Hematopoietic multipotent progenitor cell treated with erythropoietin and hydrocortisone succinate and interleukin-3 and kit ligand, for 8 days (in vitro differentiated cells): ENCODE measurements at places on chromosomes 5 and 9.

DNA sequence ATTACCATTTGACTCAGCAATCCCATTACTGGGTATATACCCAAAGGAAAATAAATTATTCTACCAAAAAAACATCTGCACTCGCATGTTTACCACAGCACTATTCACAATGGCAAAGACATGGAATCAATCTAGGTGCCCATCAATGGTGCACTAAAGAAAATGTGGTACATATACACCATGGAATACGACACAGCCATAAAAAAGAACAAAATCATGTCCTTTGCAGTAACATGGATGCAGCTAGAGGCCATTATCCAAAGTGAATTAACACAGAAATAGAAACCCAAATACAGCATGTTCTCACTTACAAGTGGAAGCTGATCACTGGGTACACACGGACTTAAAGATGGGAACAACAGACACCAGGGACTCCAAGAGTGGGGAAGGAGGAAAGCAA is 2.1 kb downstream of the CDC23 start:
- no peak for DNase-seq

DNA sequence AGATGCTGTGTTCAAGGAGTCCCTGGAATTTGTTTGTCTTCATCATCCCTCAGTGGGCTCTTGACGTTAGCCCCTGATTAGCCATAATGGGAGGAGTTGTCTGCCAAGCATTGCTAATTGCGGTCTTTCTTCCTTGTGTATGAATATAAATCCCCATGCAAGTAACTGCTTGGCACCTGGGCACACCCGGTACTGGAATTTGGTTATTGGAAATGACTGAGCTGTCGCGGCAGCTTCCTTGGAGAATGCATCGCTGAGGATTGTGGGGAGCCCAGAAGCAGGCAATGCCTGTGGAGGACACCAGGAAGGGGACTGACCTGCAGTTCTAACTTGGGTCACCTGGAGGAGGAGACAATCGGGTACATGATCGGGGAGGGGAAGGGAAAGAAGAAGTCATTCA is 53.3 kb upstream of the CTSL start:
- no peak for DNase-seq

GRCh38 chr5:943201-943917 is 50.7 kb downstream of the TRIP13 start:
- DNase-seq, result no peak

DNA sequence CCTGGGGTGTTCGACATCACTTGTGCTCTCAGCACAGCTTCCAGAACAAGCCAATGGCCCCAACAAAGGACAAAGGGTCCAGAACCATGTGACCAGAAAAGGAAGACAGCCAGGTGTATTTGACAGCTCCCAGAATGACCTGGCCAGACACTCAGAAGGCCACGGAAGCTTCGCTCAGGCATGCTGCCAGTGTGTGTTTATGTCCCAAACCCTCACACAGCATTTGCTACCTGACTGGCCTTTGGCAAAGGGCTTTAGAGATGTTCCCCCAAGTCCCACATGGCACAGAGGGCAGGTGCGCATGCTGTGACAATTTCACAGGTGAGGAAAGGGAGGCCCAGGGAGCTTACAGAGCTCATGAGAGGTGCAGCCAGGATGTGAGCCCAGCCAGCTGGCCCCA is 39.5 kb downstream of the MED10 start:
- no peak for DNase-seq

GRCh38 chr5:55575815-55576583 is 41.2 kb upstream of the PLPP1 start:
- peak; percentile 59 for DNase-seq

DNA sequence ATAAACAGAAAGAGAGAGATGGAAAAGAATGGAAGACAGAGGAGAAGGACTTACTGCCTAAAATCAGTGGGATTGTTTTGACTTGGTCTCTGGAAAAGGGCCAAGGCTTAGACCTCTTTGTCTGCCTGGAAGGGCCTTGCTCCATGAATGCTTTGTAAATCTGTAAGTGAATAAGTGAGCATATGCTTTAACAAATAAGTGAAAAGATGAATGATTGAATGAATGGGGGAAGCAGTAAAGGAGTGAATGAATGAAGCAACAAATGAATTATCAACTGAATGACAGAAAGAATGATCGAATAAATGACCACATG is 5.5 kb downstream of the KCNIP1 start:
- no peak for DNase-seq

DNA sequence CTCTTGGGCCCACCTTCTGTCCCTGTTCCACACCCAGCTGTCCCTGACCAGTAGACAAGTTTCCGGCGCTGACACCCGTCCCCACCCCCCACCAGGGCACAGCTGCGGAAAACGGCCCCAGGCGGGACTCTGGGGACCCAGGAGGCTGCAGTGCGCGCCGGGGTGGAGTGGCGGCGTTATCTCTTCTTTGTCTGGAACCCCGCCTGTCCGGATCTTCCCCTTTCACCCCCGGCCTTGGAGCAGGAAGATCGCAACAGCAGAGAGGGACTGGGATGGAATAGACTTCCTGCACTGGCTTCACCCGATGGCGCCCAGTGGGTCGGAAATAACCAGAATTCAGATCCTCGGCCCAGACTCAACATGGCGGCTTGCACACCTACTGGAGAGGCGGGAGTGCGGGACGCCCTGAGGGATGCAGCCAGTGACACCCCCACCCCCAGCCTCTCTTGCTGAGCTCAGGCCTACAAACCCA is 4.7 kb downstream of the PAX5 start:
- no peak for DNase-seq

GRCh38 chr5:128378632-128379031 is 159.4 kb downstream of the FBN2 start:
- DNase-seq, result no peak

- DNase-seq, result no peak
Observed at GRCh38 chr5:129972465-129973141, 68.3 kb downstream of the CHSY3 start.

DNA sequence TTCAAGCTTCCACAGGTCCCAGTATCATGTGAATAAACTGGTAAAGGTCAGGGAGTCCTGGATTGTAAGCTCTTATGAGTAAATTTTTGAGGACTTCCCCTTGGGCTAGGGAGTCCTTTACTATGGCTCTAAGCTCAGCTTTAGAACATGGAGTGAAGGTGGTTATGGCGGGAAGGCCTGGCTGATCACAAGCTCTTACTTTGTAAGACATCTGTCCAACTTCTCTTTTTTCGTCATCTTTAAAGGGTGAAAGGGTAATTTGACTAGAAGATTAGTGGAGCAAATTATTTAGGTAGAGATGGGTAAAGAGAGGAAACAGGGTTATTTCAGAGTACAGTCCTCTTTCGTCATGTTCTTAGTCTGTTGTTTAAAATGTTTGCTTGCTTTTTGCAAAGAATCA is 155.4 kb downstream of the AOPEP start:
- DNase-seq, result no peak

GRCh38 chr5:125408448-125409233 is 662.2 kb upstream of the ZNF608 start:
- no peak for DNase-seq

GRCh38 chr9:126222363-126222834 is 104.2 kb upstream of the MVB12B start:
- no peak for DNase-seq

GRCh38 chr9:27078685-27079084 is 30.3 kb upstream of the TEK start:
- no peak for DNase-seq

- DNase-seq, result no peak
Observed at GRCh38 chr5:141649056-141649688, 2.0 kb downstream of the FCHSD1 start.

DNA sequence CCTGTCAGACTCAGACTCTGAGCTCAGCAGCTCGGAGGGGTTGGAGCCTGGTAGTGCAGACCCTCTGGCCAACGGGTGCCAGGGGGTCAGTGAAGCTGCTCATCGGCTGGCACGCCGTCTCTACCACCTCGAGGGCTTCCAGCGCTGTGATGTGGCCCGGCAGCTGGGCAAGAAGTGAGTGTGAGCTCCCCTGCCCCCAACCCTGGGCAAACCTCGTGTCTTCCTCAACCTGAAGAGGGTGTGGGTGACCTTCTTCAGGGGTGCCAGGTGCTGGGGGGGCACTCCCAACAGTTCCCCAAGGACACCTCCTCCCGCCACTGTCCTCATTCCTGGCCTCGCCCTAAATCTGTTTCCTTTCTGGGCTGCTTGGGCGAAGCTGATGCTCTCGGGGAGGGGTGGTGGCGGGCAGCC is 18.6 kb downstream of the PSD2 start:
- no peak for DNase-seq

DNA sequence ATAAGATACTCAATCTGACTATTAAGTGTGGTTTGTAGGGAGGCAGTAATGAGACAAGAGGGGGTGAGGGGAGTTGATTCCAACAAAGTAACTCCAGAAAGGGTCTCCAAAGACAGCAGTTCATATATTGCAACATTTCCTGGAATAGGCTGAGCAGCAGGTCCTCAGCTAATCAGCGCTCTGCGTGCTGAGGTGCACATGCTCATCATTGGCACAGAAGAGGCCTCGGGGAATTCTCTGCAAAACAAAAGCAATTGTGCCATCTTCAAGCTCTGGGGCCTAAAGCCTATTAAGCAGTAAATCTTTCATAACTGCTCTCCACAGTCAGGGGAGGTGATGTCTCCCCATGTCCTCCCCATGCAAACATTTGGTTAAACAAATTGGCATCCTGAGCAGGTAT is 357.3 kb downstream of the SPOCK1 start:
- DNase-seq, result no peak

- peak; percentile 46 for DNase-seq
Observed at GRCh38 chr9:124062172-124062571, 50.6 kb downstream of the LHX2 start.

GRCh38 chr5:151703227-151703626 is 16.5 kb upstream of the SPARC start:
- no peak for DNase-seq

GRCh38 chr9:93245437-93245970 is 61.6 kb downstream of the WNK2 start:
- no peak for DNase-seq

DNA sequence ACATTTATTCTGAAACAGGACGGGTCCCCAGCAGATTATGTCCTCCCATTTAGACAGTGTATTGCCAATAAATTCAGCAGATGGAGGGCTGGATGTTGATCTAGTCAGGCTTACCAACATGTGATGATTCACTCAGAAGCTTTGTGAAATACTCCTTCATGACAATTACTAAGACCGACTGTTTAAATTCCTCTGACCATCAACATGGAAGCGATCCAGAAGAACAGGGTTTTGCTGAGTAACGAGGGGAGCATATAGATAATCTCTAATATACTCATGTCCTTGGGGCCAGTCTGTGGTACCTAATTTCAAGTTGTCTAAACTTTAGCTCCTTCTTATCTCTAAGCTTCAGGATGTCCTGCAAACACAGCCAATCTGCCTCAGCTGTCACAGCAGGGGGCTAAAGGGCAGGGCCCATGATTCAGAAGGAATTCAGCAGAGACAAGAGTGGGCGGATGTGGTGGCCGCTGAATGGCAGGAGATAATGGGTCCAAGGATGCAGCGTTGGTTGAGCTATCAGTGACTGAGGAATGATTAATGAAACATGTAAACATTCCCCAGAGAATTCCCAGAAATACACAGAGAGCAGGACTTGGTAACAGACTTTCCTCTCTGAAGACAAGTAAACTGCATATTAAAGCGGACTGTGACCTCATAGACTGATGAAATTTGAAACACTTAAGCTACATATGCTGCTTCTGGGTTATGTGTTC is 109.4 kb downstream of the ANKRD55 start:
- DNase-seq, result peak; percentile 100
